Posterior vena cava (tissue), 2 donors: ENCODE measurements at places on chromosomes 13 and 19. TPM values are rescaled to one million over a fixed set of nuclear protein-coding genes. Genes with fewer than 3 reads are reported as not detected.

- DNase-seq = no peak
Measured at GRCh38 chr19:19068659-19069654, 5.2 kb downstream of the SLC25A42 start.

GRCh38 chr13:34265046-34265679 is 447.2 kb downstream of the RFC3 start:
- DNase-seq = no peak

GRCh38 chr13:96728463-96728862 is 265.8 kb downstream of the OXGR1 start:
- no peak for DNase-seq

LILRA5 gene
- total RNA-seq = 11.7 TPM

- DNase-seq = no peak
Measured at GRCh38 chr13:45156565-45157361, 36.5 kb downstream of the GTF2F2 start.
